ENCODE measurements at places on chromosomes 1 and 21.

GRCh38 chr1:171984262-171984661 is 143.0 kb downstream of the DNM3 start:
- DNase-seq = peak; percentile 27

DNA sequence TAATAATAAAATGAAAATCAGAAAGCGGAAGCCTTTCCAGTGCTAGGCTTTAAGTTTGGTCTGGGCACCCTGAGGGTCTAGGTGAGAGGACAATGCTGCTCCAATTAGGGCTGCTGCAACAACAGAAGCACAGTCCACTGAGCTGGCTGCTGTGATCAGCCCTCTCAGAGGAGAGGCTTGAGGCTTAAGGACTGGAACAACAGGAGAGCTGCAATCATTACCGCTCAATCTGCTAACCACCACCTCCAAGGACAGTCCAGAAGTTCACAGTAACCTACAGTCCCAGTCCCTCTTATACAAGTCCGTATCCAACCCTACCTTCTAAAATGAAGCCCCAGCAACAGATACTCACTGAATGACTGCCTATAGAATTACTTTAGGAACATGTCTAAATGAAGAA is 62.1 kb downstream of the USP24 start:
- DNase-seq = no peak

GRCh38 chr1:229655781-229656180 is 29.7 kb downstream of the URB2 start:
- no peak for DNase-seq

GRCh38 chr1:75587692-75588091 is 23.2 kb downstream of the SLC44A5 start:
- DNase-seq = no peak

DNA sequence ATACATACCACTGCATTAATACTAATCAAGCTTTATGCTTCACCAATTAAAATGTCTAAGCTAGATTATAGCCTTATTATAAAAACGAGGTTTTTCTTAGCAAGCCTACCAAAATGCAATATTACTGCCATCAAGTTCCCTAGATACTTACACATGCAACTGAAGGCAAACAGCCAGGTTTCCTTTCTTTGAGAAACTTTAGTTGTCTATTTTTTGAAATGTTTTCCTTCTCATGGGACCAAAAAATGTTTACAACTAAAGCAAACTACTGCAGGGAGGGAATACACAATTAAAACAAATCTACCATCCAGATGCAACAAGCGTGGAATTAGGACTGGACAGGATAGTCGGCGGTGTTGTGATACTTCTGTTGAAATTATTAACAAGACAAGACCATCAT is 1.3 kb downstream of the ZNF644 start:
- DNase-seq = no peak

- DNase-seq = no peak
These were observed 24.6 kb downstream of the SORT1 start for GRCh38 chr1:109373126-109373525.

- DNase-seq = no peak
These were observed 44.4 kb downstream of the KANK4 start for GRCh38 chr1:62274496-62275485.

All from C1 segment of cervical spinal cord (tissue), 14 donors.